ENCODE measurements at places on chromosomes 13 and 19.
A peak's percentile ranks its signal among the peaks of the same experiment; 100 is the strongest.

DNA sequence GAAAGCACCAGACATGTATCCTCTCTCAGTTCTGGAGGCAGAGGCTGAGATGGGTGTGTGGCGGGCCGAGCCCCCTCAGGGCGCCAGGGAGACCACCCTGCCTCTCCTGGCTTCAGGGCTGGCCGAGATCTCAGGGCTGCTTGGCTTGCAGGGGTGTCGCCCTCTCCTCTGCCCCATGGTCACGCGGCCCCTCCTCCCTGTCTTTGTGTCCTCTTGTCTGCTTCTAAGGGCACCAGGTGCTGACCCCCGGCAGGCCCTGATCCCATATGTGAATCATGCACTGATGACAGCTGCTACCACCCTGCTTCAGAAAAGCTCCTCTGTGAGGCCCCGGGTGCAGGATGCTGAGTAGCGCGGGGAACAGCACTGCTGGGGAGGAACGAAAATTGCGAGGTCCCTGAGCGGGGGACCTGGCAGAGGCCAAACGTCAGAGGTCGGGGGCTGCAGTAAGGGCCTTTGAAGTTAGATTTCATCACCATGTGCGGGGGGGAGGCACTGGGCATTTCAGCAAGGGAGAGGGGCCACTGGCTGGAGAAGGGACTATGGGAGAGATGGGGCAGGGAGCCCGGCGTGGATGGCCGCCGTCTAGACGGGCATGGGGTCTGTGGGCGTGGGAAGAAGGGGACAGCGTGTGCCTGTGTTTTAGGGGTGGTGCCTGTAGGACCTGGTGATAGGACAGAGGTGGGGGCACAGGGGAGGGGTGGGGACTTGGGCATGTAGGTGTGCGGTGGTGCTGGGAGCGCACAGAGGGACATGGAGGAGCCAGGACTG lies 125.2 kb downstream of the KDM4B start:
- DNase-seq = no peak

GRCh38 chr19:33022472-33023116 lies 42.1 kb downstream of the RHPN2 start:
- peak; percentile 7 for DNase-seq

- DNase-seq = peak; percentile 31
These were observed 9.6 kb downstream of the SH3GL1 start for GRCh38 chr19:4390567-4391305.

- no peak for DNase-seq
These were observed 470 bp downstream of the ZNF835 start for GRCh38 chr19:56670961-56671612.

DNA sequence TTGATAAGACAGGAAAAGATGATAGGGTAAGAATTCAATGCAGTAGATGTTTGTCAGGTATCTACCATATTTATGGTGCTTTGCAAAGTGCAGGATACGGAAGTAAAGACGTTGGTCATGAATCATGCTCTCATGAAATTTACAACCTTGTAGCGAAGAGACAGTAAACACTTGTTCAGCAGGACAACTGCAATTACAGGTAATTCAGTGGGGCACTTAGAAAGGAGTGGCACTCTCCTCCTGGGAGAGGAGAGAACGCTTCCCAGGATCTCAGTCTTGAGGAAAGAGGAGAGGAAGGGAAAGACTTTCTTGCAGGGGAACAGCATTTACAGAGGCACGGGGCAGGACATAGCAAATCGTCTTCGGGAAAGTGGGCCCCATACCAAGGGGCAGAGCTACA lies 46.4 kb downstream of the SOX1 start:
- no peak for DNase-seq

DNA sequence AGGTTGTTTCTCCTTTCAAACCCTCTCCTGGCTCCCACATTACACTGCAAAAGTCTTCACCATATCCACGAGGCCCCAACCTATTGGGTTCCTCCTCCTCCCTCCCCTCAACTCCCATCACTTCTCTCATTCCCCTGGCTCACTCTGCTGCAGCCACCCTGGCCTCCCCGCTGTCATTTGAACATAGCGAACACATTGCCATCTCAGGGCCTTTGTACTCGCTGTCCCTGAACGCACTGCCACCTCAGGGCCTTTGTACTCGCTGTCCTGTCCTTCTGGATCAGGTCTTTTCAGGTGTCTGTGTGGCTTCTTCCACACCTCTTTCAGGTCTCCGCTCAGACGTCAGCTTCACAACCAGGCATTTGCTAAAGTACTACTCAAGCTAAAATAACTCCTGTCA lies 1.7 kb downstream of the CCDC61 start:
- no peak for DNase-seq

DNA sequence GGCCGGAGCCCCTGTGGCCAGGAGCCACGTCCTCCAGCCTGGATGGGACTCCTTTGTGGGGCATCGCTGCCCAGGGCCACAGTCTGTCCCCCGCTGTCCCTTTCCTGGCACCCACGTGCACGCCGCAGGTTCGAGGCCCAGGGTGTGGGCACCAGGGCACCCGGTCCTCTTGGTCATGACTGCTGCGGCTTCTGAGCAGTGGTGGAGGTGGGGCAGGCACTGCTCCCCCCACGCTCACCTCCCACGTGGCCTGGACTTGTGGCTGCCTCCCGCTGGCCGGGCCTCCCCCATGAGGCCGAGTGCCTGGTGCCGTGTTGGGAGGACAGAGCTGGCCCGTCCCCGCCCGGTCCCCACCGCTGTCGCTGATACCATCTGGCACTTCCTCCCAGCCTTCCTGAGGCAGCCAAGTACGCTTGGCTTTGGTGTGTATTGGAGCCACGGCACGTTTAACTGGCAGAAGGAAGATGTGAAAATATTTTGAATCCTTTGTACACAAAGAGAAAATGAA lies 12.8 kb downstream of the SPPL2B start:
- DNase-seq = no peak

GRCh38 chr13:55566334-55566733 lies 1574.4 kb upstream of the PRR20A start:
- no peak for DNase-seq

- no peak for DNase-seq
These were observed 79.5 kb downstream of the TEX29 start for GRCh38 chr13:111399776-111400538.

GRCh38 chr13:46369506-46370277 lies 17.4 kb downstream of the RUBCNL start:
- DNase-seq = peak; percentile 89

GRCh38 chr19:52748336-52748950 lies 13.6 kb upstream of the ZNF611 start:
- DNase-seq = peak; percentile 54

- DNase-seq = no peak
These were observed 389.3 kb downstream of the SUCLA2 start for GRCh38 chr13:47611664-47612288.

- DNase-seq = no peak
These were observed 384.3 kb downstream of the HS6ST3 start for GRCh38 chr13:96474181-96474557.

DNA sequence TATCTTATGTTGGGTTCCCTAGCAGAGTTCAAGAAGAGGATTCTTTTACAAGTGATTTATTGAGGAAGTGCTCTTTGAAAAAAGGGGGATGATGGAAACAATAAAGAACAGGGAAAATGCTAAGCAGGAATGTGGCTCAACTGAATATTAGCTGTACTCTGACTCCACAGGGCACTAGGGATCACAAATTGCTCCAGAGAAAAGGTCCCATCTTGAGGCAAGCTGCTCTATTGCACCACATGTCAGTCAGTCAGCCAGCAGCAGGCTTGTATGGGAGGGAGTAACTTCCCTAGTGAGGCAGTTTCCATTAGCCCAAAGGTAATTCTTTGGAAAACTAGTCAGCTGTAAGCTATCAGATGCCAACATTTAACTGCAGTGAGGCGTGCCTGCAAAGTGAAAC lies 73.3 kb upstream of the FNDC3A start:
- peak; percentile 61 for DNase-seq
